Right cardiac atrium (tissue), 5 donors: ENCODE measurements at places on chromosomes 12 and 14. TPM values are rescaled to one million over a fixed set of nuclear protein-coding genes. Genes with fewer than 3 reads are reported as not detected.

DNA sequence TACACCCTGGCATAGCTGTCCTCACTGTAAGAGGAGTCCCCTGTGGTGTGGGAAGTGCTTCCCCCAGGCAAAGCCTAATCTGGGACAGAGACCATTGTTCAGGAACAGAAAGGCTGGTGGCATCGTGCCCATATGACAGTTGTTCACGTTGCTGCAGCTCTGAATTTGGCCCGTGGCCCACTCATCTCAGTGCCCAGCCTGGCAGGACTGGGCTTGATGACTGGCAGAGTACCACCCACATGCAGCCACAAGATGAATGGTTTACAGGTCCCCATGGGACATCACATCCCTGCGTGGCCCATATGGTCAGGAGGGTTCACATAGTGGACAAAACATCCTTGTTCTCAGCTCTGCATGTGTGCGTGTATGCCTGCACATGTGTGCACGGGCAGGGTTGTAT, 17.5 kb downstream of the IQSEC3 start:
- DNase-seq, result no peak

DNA sequence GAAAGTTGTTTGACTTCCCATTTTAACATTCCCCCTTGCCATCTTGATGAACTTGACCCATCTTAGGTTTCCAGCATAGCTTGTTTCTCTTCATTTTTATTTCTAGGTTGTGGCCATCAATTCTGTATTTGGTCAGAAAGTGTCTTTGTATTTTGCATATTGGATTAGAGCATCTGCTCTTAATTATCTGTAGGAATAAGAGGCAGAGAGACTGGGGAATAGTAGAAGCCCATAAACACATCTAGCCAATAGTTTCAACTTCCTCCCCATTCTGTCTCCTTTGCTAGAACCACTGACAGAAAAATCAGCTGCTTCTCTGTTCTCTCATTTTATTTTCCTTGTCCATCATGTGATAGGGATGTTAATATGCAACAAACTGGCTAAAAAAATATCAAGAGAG, 8.2 kb downstream of the SOCS2 start:
- DNase-seq, result no peak

- peak; percentile 83 for DNase-seq
Measured at GRCh38 chr14:75333606-75334548, 55.2 kb downstream of the FOS start.

GRCh38 chr12:29374913-29375312, 6.1 kb downstream of the ERGIC2 start:
- DNase-seq, result no peak

NTF3 gene
- polyA plus RNA-seq, result 1.7 TPM

GRCh38 chr12:56683-57346, 9.8 kb upstream of the IQSEC3 start:
- DNase-seq, result no peak

DNA sequence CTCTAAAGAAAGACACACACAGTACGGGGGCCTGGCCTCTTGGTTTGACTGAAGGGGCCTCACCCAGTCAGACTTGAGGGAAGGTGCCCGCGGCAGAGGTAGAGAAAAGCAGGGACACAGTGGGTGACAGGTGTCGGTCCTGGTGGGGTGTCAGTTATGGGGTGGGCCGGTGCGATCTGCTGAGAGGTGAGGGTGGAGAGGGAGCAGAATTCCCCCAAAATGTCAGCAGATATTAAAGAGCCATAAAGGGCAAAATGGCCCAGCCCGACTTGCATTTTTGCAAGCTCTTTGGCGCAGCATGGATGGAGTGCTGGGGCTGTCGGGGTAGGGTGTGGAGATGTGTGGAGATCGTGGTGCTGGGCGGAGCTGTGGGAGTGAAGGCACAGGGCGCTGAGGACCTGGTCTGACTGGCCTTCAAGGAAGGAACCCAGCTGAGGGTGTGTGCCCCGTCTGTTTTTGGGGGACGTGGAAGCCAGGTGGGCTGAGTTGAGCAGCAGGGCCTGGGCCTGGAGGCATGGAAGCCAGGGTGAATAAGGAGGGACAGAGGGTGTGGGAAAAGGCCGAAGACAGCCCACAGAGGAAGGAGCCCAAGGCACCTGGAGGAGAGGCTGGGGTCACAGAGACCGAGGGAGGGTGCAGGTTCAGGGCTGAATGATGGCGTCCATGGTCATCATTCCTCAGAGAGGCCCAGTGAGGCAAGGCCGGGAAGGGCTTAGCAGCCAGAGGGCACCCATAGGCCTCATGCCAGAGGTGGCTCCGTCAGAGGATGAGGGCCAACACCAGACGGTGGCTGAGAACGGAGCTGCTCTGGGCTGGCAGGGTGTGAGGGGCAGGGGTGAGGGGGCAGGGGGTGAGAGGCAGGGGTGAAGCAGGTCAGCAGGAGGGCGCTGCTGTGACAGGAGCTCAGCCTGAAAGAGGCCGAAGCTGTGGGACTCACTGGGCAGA, 48.2 kb upstream of the DYNC1H1 start:
- DNase-seq, result no peak

GRCh38 chr14:90695997-90696660, 120.1 kb downstream of the TTC7B start:
- DNase-seq, result no peak

PLEKHD1 gene
- polyA plus RNA-seq, result 0.07 TPM

DNA sequence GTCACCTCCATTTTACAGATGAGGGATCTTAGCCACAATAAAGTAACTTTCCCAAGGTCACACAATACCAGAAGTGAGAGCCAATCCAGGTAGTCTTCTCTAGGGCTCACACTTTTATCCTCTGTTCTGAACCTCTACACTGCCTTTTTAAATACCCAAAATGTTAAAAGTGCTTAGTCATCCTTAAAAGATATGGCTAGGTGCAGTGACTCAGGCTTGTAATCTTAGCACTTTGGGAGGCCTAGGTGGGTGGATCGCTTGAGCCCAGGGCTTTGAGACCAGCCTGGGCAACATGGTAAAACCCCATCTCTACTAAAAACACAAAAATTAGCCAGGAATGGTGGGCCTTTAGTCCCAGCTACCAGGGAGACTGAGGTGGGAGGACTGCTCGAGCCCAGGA, 104.1 kb upstream of the PPP4R3A start:
- no peak for DNase-seq

DNA sequence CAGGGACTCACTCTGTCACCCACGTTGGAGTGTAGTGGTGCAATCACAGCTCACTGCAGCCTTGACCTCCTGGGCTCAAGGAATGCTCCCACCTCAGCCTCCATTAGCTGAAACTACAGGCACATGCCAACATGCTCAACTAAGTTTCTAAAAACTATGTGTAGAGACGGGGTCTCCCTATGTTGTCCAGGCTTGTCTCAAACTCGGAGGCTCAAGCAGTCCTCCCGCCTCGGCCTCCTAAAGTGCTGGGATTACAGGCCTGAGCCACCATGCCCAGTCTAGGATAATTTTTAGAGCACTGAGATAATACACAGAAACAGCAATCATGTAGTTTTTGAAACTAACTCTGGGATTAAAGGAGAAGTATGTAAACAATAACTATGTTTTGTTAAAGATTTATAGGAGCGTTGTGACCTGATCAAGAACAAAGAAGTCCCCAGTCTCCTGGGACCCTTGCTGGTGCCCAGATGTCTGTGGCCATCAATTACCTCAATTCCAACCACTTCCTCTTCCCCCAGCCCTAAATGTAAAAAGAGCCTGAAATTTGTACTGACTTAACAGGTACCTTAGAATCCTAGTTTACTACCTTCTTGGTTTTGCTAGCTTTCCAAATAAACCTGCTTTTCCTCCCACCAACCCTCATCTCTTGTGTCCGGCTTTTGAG, 28.9 kb upstream of the EGLN3 start:
- DNase-seq, result no peak

SLC2A14 gene
- polyA plus RNA-seq, result not detected

PTGER2 gene
- polyA plus RNA-seq, result 0.32 TPM

DNA sequence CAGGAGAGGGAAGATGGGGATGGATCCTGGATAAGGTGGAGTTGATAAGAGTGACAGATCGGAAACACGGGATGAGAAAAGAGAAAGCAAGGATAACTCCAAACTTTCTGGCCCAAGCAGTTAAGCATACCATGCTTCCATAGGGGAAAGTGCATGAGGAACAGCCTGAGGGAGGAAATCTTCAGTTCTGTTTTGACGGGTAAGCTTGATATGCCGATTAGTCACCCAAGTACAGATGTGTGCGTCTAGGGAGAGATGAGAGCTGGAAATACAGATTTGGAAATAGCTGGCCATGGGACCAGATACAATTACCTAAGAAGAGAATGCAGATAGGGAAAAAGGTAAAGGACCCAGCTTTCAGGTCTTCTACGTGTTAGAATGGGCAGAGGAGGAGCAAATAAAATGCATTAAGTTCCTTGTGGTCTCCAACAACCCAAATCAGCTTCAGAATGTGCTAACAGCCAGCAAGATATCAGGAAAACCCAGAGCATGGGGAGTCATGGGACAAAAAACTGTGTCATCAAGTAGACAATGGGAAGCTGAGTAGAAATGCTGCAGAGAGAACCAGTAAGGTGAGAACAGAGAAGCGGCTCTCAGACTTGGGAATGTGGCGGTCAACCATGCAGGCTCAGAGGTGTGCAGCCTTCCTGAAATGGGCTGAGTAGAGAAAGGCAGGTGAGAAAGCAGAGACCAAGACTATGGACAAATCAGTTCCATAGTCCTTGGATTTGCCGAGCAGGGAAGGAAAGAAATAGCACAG, 56.3 kb downstream of the PPP1R36 start:
- DNase-seq, result no peak

PTHLH gene
- polyA plus RNA-seq, result 1.3 TPM

- no peak for DNase-seq
Measured at GRCh38 chr12:92276276-92276675, 130.6 kb upstream of the BTG1 start.
